Activated CD8-positive, alpha-beta T cell treated with anti-CD3 and anti-CD28 coated beads, Interleukin-2, amount 10 ng/mL, durations not matched to agents 7 days and 5 days (primary cell): ENCODE measurements at places on chromosomes 4 and X. TPM values are rescaled to one million over a fixed set of nuclear protein-coding genes. Genes with fewer than 3 reads are reported as not detected.
A peak's percentile ranks its signal among the peaks of the same experiment; 100 is the strongest.

DNA sequence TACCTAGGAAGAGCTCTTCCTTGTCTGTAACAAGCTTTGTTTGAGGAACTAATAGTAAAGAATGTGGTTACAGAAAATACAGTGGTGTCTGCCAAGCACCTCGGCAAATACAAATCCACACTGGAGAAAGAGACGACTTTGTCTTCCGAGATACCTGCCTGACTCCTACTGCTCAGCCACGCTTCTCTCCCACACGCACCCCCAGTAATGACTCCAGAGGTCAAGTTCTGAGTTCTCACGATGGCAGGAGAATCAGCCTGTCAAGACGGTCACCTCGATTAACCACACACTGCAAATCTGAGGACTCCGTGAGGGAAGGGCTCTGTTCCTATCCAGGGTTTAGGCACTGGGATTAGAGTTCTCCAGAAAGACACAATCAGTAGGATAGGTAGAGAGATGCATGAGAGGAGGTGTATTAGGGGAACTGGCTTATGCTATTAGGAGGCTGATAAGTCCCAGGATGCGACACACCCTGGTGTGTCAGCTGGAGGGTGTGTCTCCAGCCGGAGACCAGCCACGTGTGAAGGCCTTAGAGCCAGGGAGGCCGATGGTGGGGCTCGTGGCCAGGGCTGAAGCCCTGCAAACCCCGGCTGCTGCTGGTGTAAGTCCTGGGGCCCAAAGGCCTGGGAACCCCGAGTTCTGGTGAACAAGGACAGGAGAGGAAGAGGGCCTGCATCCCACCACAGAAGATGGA, 8.4 kb upstream of the TRIML2 start:
- no peaks in the 10 kb centered on the region for H3K27me3 ChIP-seq
- no peak overlapping the region for H3K27ac ChIP-seq
- no peak for DNase-seq
- H3K36me3 ChIP-seq: no peaks in the 10 kb centered on the region
- no peaks in the 10 kb centered on the region for H3K4me1 ChIP-seq

DNA sequence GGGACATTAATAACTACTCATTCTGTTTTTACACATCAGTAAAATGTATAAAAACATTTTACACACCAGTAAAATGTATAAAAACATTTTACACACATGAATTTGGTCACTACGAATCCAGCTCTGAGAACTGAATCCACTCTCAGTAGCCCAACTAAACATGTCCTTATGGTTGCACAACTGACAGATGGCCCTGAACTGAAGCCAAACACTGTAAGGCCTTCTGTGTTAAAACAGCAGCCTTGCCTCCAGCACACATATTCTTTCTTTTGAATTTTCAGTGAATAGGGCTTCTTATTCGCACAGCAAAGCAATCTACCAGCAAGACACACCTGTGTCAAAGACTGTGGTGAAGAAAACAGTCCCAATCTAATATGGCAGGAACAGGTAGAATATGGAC, 169.9 kb upstream of the FMR1 start:
- no peak overlapping the region for H3K4me3 ChIP-seq
- no peak overlapping the region for H3K27ac ChIP-seq
- no peaks in the 10 kb centered on the region for H3K36me3 ChIP-seq
- no peaks in the 10 kb centered on the region for H3K27me3 ChIP-seq

Gene TMPRSS11D
- total RNA-seq: not detected

Gene C4orf36
- total RNA-seq: 0.37 TPM

GRCh38 chr4:153079857-153080391, 124.3 kb upstream of the TRIM2 start:
- H3K36me3 ChIP-seq: no peaks in the 10 kb centered on the region
- DNase-seq: no peak
- H3K27me3 ChIP-seq: peaks cover 29% of the 10 kb centered on the region
- H3K4me1 ChIP-seq: peaks cover 53% of the 10 kb centered on the region
- H3K27ac ChIP-seq: no peak overlapping the region

DNA sequence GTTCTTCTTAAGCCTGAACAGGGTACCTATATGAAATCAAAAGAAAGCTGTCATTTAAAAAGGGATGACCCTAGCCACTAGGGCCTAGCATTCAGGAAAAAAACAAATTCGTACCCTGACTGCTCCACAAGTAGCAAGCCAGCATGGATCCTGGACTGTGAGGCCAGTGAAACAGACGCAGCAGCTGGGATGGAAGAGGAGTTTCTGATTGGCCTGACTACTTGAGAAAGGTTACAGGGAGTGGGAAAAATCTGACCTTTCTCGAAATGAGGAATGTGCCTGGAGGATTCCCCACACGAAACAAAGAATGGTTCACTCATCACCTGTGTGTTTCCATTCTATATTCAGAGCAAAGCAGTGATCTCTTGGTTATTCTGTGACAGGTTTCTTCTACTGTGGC, 87.6 kb upstream of the JADE1 start:
- H3K4me3 ChIP-seq: no peak overlapping the region
- H3K27me3 ChIP-seq: peaks cover 6% of the 10 kb centered on the region
- H3K27ac ChIP-seq: no peak overlapping the region
- no peaks in the 10 kb centered on the region for H3K36me3 ChIP-seq
- no peaks in the 10 kb centered on the region for H3K4me1 ChIP-seq

Gene MAGEE2
- not detected for total RNA-seq

DNA sequence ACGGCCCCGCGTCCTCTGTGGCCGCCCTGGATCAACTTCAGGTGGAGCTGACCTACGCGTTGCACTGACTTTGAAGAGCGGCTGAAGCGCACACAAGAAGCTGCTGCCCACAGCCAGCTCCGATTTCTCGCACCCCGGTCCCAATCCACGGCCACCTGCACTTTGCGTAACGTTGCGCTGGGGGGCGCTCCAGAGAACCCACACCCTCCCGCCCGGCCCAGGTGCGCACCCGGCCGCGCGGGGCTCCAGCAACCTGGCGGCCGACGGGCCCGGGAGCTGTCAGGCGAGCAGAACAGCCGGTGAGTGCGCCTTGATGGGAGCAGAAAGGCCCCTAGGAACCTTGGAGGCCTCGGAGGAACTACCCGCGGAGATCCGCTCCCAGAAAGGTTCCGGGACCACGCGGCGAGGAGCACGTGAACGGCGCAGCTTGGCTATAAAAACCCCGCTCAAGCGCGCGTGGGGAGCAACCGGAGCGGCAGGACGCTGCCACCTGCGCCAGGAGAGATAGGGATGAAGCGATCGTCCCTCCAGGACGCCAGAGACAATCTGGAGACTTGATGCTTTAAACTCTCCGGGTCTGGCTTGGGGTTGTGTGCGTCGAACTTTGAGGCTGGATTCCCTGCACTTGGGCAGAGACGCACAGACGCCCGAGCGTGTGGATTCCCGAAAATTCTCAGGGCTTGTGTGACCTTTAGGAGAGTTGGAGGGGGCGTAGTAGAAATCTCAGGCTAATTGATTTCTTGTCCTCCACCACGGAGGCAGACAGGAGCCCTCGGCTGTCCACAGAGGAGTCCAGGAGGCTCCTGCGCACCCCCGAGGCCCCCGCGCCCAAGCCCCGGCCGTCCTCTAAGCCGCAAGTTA, 591 bp upstream of the NWD2 start:
- H3K4me3 ChIP-seq: no peak overlapping the region
- H3K27me3 ChIP-seq: peaks cover 43% of the 10 kb centered on the region
- H3K36me3 ChIP-seq: peaks cover 2% of the 10 kb centered on the region

- peaks cover 3% of the 10 kb centered on the region for H3K36me3 ChIP-seq
- H3K4me1 ChIP-seq: peaks cover 4% of the 10 kb centered on the region
- DNase-seq: no peak
- no peaks in the 10 kb centered on the region for H3K27me3 ChIP-seq
- no peak overlapping the region for H3K27ac ChIP-seq
These were observed 211.7 kb downstream of the ZNF674 start for GRCh38 chrX:46333550-46333949.

DNA sequence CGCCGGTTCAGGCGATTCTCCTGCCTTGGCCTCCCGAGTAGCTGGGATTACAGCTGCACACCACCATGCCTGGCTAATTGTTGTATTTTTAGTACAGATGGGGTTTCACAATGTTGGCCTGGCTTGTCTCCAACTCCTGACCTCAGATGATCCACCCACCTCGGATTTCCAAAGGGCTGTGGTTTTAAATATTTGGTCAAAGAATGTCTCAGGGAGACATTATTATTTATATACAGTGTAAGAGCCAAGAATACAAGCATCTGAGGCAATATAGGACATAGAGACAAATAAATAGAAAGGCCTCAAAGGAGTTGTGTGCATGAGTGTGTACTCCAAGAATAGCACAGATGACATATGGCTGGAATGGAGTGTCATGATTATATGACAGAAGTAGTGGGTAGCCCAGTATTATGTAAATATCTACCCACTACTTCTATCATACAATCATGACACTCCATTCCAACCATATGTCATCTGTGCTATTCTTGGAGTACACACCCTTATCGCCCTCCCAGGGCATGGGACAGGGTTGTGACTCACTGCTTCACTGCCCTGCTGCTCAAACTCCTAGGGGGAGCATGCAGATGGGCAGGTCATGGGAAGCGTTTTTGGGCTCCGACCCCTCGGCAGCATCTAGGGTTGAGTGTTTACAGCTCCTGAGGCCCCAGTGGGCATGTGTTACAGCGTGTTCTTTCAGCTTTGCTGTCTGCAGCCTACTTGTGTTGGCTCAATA, 1649.8 kb upstream of the PCDH10 start:
- no peaks in the 10 kb centered on the region for H3K36me3 ChIP-seq
- no peaks in the 10 kb centered on the region for H3K27me3 ChIP-seq
- no peak for DNase-seq

DNA sequence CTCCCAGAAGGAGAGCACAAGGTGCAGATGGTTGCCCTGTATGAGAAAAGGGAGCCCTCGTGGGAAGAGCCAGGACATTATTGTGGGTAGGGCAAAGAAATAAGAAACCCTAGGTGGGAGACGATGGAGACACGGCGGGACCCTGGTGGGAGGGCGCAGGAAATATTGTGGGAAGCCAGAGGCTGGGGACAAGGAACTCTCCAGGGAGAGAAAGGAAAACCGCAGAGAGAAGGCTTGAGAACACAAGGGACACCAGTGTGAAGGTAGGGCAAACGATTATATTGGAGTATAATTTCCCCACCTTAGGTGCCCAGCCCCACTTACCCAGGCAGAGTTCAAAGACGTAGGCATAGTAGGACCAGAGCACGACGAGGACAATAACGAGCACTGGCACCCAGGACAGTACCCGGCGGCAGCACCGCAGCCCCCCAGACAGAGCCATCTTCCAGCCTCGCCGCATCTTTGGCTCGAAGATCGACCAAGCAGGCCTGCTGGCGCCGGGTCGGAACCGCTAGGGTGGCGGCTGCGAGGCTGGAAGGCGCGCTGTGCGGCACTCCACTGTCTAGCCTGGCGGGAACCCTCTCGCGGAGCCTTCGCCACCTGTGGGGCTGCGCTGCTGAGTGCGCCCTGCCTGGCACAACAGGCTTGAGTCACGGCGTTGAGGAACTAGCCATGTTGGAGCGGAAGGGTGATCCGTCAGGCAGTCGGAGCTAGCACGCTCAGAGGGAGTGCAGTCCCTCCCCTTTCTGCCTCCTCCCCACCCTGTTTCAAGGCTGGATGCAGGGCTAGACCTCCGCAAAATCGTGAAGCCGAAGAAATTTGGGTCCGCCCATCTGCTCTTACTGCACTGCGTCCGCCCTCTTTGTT, at the start of gene ZDHHC15:
ZDHHC15 (minus strand) TSS at position 473 of the 867 bp plus-strand sequence; CDS start at position 460, 13 bp downstream.
- no peaks in the 10 kb centered on the region for H3K36me3 ChIP-seq
- H3K27me3 ChIP-seq: no peaks in the 10 kb centered on the region
- peak; percentile 43 for DNase-seq
- peak within 1 kb of the TSS; percentile 66 for H3K4me3 ChIP-seq
- peak within 1 kb of the TSS; percentile 21 for H3K27ac ChIP-seq

DNA sequence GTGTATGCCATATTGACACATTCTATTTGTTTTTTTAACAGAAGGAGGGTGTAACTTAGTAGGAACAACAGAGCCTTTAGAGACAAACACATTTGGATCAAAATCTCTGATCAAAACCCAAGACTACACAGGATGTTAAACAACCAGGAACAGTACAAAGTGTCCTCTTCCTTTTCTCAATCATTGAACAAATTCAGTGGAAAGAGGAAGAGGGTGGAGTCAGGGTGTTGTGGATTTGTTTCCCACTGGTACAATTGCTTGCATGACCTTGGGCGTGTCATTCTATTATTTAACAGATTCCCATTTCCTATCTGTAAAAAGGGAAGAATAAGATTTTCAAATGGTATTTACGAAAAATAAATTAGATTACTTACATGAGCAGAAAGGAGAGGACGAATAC, 1162.8 kb upstream of the PRKX start:
- no peaks in the 10 kb centered on the region for H3K27me3 ChIP-seq
- no peak overlapping the region for H3K27ac ChIP-seq
- no peak for DNase-seq
- H3K36me3 ChIP-seq: no peaks in the 10 kb centered on the region
- H3K4me1 ChIP-seq: no peaks in the 10 kb centered on the region

GRCh38 chr4:121706595-121707021, 9.8 kb upstream of the ANXA5 start:
- peak; percentile 70 for DNase-seq
- H3K27me3 ChIP-seq: peaks cover 37% of the 10 kb centered on the region
- H3K36me3 ChIP-seq: no peaks in the 10 kb centered on the region

- no peaks in the 10 kb centered on the region for H3K4me1 ChIP-seq
- H3K27me3 ChIP-seq: peaks cover 4% of the 10 kb centered on the region
- no peaks in the 10 kb centered on the region for H3K36me3 ChIP-seq
- no peak overlapping the region for H3K27ac ChIP-seq
These were observed 6.2 kb downstream of the CXCL1 start for GRCh38 chr4:73875401-73875800.

DNA sequence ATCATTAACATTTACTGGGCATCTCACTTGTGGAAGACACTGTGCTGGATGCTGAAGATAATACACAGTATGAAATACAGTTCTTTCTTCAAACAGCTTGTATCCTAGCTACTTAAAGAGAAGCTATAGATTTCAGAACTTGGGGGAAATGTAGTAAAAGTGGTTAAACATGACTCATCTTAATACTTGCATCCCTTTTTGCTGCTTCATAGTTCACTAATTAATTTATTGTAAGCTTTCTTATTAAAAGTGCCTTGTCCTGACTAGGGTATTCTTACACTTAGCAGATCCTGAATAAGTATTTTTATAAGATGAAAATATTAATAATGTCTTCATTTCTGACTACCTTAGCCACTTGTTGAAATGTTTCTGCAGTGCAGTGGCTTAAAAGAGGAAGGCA, 132.8 kb upstream of the STIM2 start:
- no peaks in the 10 kb centered on the region for H3K36me3 ChIP-seq
- no peak for DNase-seq
- no peak overlapping the region for H3K27ac ChIP-seq
- no peak overlapping the region for H3K4me3 ChIP-seq

DNA sequence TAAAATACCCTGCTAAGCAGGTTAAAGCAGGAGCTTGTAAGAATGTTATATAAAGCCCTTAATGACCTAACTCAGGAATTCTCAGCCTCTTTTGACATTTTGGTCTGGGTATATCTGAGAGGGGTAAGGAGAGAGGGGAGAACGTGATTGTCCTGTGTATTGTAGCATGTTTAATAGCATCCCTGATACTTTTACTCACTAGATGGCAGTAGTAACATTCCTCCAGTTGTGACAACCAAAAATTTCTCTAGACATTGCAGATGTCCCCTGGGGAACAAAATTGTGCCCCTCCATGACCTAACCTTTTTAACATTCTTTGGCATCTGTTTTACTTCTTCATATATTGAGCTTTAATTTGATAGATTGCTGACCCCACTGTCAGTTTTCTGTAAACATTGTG, 17.9 kb downstream of the SMARCA5 start:
- H3K4me1 ChIP-seq: no peaks in the 10 kb centered on the region
- no peaks in the 10 kb centered on the region for H3K27me3 ChIP-seq

GRCh38 chr4:179225594-179225993, 1783.4 kb upstream of the AGA start:
- no peaks in the 10 kb centered on the region for H3K4me1 ChIP-seq
- H3K27ac ChIP-seq: no peak overlapping the region
- H3K36me3 ChIP-seq: no peaks in the 10 kb centered on the region
- no peak for DNase-seq
- H3K27me3 ChIP-seq: no peaks in the 10 kb centered on the region

- DNase-seq: peak; percentile 69
- H3K4me3 ChIP-seq: no peak overlapping the region
- H3K4me1 ChIP-seq: no peaks in the 10 kb centered on the region
- H3K27me3 ChIP-seq: no peaks in the 10 kb centered on the region
These were observed 147.6 kb upstream of the FRG1 start for GRCh38 chr4:189792924-189793618.
